ENCODE measurements at places on chromosomes 6 and 20. TPM values are rescaled to one million over a fixed set of nuclear protein-coding genes. Genes with fewer than 3 reads are reported as not detected.

POM121L2 gene
- total RNA-seq, result not detected

ZBTB9 gene
- total RNA-seq, result 45.8 TPM

C20orf204 gene
- not detected for total RNA-seq

DNA sequence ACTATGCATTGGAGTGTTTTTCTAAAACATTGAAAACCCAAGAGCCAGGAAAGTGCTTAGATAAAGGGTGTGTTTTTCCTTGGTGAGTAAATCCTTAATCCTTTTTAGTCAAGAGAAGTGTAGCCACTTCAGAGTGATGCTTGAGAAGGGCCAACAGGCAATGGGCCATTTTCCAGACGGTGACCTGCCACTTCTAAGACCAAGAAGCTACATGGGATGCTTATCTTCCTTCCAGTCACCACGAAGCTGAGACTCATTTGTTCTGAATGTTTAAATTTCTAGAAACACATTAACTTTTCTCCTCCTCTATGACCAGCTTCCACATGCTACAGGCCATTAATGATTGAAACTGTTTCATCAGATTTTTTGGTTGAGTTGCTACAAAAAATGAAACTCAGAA is 34.4 kb upstream of the NHSL1 start:
- no peak for DNase-seq

- DNase-seq, result no peak
Observed at GRCh38 chr6:148854992-148855391, 108.2 kb downstream of the UST start.

GRCh38 chr6:22596011-22596410 is 26.6 kb downstream of the HDGFL1 start:
- DNase-seq, result no peak

GRCh38 chr6:56102216-56102615 is 145.2 kb downstream of the COL21A1 start:
- DNase-seq, result no peak

DNA sequence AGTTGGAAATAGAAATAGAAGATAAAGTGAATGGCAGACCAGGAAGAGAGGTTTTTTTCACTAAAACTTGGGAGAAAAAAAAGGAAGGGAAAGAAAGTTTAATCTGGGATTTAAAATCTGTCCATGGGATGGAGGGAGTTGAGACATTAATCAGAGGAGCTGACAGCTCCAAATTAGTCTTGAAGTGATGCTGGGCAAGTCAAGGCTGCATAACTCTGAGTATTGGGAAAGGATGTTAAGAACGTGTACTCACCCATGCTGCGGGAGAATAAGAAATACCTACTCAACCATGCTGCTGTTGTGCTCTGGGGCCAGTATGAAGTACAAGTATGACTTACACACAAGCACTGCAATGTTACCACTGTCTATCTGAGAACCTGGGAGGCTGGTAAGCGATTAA is 47.5 kb downstream of the SNRNP48 start:
- no peak for DNase-seq

- no peak for DNase-seq
Observed at GRCh38 chr6:150212778-150213177, 69.9 kb downstream of the PPP1R14C start.

- DNase-seq, result no peak
Observed at GRCh38 chr6:121682666-121683065, 247.2 kb downstream of the GJA1 start.

DNA sequence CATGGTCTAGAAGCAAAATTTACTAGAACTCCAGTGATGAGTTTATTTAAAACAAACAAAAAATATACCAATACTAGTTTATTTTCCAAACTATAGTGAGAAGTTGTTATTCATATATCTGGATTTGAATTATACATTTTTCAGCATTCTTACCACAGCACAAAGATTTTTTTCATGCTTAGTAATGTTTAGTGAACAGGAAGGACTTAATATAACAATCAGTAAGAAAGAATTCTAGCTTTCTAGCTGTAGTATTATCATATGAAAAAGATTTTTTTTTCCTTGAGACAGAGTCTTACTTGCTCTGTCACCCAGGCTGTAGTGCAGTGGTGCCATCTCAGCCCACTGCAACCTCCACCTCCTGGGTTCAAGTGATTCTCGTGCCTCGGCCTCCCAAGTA is 13.8 kb downstream of the MARCKS start:
- DNase-seq, result no peak

DNA sequence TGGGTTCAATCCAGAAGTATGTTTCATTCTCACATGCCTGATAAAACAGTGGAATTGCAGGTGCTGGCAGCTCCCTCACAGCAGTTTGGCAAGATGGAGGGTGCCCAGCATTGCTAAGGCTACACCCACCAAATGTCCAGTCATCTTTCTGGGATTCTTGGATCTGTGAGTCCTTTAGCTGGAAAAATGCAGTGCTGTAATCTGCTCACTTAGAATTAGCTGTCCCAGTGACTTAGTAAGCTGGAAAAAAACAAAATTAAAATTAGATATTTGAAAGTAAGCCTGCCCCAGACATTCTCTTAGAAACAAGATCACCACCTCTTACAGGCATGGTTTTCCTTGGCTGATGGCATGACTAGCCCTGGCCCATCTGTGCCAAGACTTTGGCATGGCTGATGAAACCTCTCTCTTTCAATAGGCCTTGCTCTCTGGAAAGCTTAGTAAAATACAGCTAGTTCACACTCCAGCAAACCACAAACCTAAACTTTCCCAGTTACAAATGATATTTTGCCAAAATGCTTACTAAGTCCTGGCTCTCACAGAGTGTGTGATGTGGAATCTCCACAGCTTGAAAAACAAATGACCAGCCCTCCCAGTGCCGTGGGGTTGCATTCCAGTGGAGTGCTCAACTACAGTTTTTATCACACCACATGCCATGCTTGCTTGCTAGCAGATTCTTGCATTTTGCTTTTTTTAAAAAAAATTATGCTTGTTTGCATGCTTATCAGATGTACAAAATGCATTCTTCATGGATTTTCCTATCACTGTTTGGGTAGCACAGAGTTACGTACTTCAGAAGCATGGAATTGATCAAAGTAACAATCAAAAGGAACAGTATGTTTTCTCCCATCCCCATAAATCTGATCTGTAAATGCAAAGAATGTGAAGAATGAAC is 261.5 kb downstream of the EYA4 start:
- DNase-seq, result peak; percentile 87

DNA sequence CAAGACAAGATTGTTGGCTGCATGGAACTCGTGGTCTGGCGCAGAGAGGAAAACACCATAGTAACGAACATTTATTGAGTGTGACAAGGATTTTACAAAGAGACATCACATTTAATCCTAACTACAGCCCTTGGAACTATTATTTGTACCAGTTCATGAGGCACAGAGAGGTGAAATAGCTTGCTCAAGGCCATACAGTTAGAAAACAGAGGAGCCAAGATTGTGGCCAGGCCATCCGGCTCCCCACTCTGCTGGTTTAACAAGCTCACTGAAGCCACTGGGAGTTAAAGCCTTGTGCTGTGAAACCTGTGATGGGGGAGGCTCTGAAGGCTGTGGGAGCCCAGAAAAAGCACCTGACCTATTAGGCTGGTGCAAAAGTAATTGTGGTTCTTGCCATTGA is 74.9 kb upstream of the ZNFX1 start:
- no peak for DNase-seq
